A375 (cell line): ENCODE measurements at places on chromosomes 12 and 14. TPM values are rescaled to one million over a fixed set of nuclear protein-coding genes. Genes with fewer than 3 reads are reported as not detected.

TUNAR gene
- not detected in 2 replicates for total RNA-seq

GALNT9 gene
- total RNA-seq = not detected in 2 replicates

LBHD2 gene
- not detected in 2 replicates for total RNA-seq

CARMIL3 gene
- 0.34 and 0.41 TPM in 2 replicates for total RNA-seq

KRT77 gene
- not detected in 2 replicates for total RNA-seq

FBLN5 gene
- total RNA-seq = 0.23 TPM in 1 of 2 replicates, not detected in the other

LRRC43 gene
- total RNA-seq = not detected in 2 replicates

PPP1R1A gene
- not detected in 2 replicates for total RNA-seq

FITM1 gene
- 0.37 TPM in 1 of 2 replicates, not detected in the other for total RNA-seq

LTB4R2 gene
- total RNA-seq = 11.0 and 14.6 TPM in 2 replicates

SERPINA10 gene
- not detected in 2 replicates for total RNA-seq

ANO2 gene
- 0.21 and 0.72 TPM in 2 replicates for total RNA-seq

BBOF1 gene
- total RNA-seq = 1.6 and 2.2 TPM in 2 replicates

ZC2HC1C gene
- 0.21 TPM in 1 of 2 replicates, not detected in the other for total RNA-seq

CMA1 gene
- total RNA-seq = not detected in 2 replicates

GPR65 gene
- total RNA-seq = 0.03 TPM in 1 of 2 replicates, not detected in the other

RAD9B gene
- total RNA-seq = 0.24 and 0.26 TPM in 2 replicates

INHBE gene
- total RNA-seq = 4.3 and 4.9 TPM in 2 replicates

INSM2 gene
- not detected in 2 replicates for total RNA-seq

HOXC13 gene
- 5.1 and 6.0 TPM in 2 replicates for total RNA-seq

MMP19 gene
- total RNA-seq = 2.0 and 3.9 TPM in 2 replicates

PLCZ1 gene
- 0.05 TPM in 1 of 2 replicates, not detected in the other for total RNA-seq

DAO gene
- not detected in 2 replicates for total RNA-seq

KRT2 gene
- total RNA-seq = not detected in 2 replicates

CLMN gene
- 14.7 and 14.9 TPM in 2 replicates for total RNA-seq

C2CD5 gene
- total RNA-seq = 10.3 and 12.8 TPM in 2 replicates

SNRPF gene
- total RNA-seq = 48.0 and 60.3 TPM in 2 replicates

MYF5 gene
- not detected in 2 replicates for total RNA-seq

RERG gene
- total RNA-seq = 0.05 and 0.08 TPM in 2 replicates
